Stimulated activated CD4-positive, alpha-beta T cell treated with anti-CD3 and anti-CD28 coated beads, TNF-alpha, amount 100 ng/mL, for 24 hours (primary cell): ENCODE measurements at places on chromosomes 4 and X.

GRCh38 chrX:31837445-31838049 is 765.7 kb upstream of the FTHL17 start:
- DNase-seq = no peak

DNA sequence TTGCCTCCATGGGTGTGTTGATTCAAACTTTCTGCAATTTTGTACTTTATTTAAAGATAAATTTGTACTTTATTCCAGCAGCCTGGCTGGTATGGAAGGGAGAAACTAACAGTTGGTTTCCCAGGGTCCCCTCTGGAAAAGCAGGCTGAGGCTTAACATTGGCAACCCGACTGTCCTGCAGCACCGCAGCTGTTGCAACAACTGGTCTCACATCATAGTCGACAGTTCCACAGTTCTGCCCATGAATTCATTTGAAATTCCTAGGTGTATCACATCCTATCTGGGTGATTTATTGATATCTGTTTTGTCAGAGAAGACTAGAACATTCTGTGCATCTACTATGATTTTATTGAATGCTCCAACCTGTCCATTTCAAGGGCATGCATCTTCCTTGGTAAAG is 98.8 kb upstream of the GATB start:
- no peak for DNase-seq

DNA sequence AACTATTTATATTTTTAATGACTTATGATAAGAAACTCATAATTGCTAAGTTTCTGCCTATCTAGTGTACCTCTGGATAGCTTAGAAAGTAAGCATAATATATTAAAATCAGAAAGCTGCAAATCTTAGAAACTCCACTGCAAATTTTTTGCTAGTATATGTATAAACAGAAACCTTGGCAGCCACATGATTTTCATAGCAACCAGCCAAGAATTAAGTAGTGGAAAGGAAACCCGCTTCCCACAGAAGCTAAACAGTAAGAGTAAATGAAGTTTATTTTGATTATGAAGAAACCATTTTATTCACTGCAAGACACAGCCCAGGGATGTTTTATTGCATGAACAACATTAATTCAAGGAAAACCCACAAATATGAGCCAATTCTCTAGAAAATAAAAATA is 872.5 kb upstream of the ADGRL3 start:
- DNase-seq = no peak

GRCh38 chrX:141936080-141936479 is 32.4 kb downstream of the MAGEC1 start:
- DNase-seq = no peak

DNA sequence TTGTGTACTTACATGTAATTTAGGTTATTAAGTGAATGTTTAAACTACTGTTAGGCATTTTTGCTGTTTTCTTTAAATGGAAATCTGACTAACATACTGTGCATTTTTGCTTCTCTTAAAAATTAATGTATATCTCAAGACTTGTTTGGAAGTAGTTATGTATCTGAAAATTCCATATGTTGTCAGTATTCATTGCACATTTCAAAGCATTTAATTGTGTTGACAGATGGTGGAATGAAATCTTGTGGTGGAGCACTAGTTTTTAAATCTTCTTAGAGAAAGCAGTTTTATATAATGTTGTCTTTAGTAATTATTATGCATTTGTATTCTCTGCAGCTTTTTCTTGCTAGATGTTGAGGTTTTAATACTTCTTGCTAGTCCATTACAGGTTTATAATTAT is 71.5 kb upstream of the MSANTD1 start:
- no peak for DNase-seq

DNA sequence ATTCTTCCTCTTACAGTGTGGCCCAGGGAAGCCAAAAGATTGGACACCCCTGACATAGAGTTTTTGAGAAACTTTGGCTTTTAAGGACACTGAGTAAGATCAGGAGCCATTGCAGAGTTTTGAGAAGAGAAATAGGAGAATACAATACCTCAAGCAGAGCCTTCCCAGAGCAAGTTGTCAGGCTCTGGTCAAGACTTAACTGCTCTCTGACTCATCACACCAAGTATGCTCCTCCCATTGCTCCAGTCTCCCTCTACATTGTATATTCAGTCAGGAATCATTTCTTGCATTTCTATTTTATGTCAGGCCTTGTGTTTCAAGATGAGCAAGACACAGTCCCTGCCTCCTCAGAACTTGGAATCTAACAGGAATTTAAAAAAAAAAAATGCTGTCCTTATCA is 176.4 kb upstream of the FMR1 start:
- DNase-seq = no peak

- DNase-seq = no peak
Measured at GRCh38 chr4:681736-682451, 7.1 kb downstream of the SLC49A3 start.

- DNase-seq = no peak
Measured at GRCh38 chrX:95733426-95733825, 951.2 kb upstream of the DIAPH2 start.

DNA sequence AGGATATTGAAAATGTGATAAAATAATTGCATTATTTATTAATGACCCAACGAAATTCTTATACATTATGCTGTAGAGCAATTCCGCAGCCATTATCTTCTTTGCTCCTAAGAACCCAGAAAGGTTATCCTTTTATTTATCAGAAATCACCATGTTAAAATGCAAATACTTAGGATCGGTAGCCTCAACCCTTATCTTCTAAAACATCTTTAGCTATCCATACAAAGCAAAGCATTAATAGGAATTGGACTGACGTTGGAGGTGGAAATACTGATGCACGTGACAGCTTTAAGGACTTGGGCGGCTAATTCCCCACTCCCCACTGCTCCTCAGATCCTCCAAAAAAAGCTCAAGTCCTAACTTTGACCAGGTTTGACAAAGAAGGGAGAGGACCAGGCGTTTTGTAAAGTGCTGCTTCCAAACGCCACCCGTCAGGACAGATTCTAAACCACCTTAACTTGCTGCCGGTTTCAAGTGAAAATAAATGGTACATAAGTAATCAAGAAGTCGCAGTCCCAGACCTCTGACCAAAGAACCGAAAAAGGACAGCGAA is 539 bp upstream of the SPCS3 start:
- DNase-seq = no peak

- DNase-seq = no peak
Measured at GRCh38 chr4:150215601-150216000, 137.4 kb downstream of the DCLK2 start.

- no peak for DNase-seq
Measured at GRCh38 chr4:96102541-96103026, 262.7 kb downstream of the PDHA2 start.

DNA sequence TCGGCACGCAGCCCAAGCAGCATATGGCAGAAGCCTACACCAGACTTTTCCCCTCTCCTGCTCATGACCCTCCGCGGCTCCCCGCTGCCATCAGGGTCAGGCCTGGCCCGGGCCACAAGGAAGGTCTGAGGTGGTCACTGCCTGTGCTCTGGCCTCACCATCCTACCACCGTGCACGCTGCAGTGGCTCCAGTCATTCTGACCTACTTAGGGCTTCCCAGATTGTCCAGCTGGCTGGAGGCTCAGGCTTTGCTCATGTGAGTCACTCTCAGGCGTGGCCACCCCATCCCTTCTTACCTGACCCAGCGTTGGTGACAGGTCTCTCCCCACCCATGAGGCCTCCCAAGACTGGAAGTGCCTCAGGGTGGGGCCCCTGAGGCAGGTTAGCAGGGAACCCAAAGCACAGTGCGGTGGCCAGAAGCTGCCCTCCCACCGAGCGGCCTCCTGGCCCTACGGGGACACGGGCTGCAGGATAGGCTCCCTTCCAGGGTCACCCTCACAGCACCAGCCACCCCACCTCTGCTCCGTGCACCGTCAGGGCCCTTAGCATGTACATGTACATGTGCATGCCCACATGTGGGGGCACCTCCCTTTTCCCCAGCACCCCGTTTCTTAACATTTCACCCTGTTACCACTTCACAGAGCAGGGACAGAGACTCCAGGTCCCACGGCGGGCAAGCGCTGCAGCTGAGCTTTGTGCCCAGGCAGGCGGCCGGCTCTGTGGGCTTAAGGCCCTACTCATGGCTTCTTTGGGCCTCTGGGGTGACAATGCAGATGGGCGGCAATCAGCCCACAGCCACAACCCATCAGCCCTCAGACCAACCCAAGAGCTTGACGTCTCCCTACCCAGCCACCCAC is 2.2 kb downstream of the TREX2 start:
- no peak for DNase-seq
